ENCODE measurements at places on chromosomes 16 and 17.

GRCh38 chr16:69931631-69932030, 19.5 kb upstream of the CLEC18A start:
- DNase-seq = no peak

DNA sequence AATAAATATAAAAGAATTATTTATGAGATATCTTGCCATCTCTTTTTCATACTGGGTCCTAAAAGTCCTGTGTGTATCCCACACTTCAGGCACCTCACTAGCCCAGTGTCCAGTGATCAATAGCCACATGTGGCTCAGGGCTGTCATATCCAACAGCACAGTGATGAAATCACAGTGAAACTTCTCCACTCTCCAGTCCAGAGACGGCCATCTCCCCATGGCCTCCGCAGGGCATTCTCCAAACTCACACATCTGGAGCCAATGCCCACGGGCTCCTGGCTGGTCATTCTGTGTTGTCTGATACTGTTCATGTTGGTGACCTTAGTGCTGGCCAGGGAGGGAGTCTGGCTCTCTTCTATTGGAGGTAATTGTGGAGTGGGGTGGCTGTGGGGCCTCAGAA, 125.2 kb upstream of the SDK2 start:
- DNase-seq = no peak

GRCh38 chr16:65122724-65123395, 997 bp upstream of the CDH11 start:
- DNase-seq = peak; percentile 16

- no peak for DNase-seq
These were observed 7.4 kb downstream of the PRCD start for GRCh38 chr17:76547183-76547641.

- no peak for DNase-seq
These were observed 7.8 kb downstream of the NTN1 start for GRCh38 chr17:9028988-9029570.

GRCh38 chr17:42212382-42212781, 18.1 kb upstream of the GHDC start:
- DNase-seq = no peak

DNA sequence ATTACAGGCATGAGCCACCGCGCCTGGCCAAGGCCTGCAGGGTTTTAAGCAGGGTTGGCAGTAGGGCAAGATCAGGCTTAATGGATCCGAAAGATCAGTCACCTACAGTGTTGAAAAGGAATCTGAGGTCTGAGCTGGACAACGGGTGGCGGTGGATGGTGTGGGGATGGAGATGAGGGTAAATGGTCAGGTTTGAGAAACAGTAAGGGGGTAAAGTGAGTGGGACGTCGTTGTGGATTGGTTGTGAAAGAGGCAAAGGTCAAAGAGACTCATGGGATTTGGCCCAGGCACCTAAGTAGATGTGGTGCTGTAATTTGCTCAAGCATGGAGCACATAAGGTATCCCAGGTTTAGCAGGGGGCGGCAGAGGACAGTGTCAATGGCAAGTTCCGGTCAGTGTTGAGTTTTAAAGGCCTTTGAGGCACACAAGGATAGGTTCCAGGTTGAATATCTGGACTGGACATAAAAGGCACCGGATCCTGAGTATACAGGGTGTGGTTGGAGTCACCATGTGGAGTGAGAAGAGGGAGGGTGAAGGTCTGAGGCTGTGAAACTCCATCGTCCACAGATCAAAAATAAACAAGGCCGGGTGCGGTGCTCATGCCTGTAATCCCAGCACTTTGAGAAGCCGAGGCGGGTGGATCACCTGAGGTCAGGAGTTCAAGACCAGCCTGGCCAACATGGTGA, 1.1 kb upstream of the SLC16A5 start:
- no peak for DNase-seq

DNA sequence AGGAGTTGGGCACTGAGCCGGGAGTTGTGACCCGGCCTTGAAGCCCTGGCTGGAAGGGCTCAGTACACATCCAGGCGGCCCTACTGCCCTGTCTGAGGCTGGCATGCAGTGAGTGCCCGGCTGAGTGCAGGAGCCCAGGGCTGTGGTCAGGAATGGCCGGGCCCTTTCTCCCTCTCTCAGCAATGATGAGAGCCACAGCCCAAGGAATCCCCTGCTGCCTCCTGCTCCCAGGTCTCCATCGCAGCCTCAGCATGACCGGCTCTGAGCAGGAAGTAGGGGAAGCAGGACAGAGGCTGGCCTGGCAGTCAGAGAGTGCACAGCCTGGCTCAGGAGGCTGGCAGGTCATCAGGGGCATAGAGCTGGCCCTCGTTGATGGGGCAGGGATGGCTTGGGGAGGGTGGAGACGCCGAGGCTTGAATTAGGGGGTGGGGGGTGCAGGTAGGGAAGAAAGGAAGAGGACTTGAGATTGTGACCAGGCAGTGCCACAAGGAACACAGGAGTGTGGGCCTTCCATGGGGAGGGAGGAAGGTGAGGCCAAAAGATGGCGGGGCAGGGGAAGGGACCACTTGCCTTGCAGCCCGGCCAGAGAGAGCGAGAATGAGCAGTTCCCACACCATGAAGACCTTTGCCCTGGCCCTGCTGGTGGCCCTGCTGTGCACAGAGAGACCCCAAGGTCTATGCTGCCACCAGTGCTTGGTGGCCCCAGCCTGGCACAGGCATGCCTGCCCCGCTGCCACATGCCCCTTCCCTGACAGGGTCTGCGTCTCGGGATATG, 32.1 kb upstream of the KRT17 start:
- no peak for DNase-seq

- no peak for DNase-seq
These were observed 220.8 kb upstream of the MON1B start for GRCh38 chr16:76970087-76970744.

GRCh38 chr16:66977341-66978113, 10.9 kb upstream of the CES4A start:
- peak; percentile 87 for DNase-seq

- no peak for DNase-seq
These were observed 13.2 kb upstream of the PDXDC1 start for GRCh38 chr16:14961405-14962186.

GRCh38 chr16:1458336-1458976, 14.1 kb upstream of the CCDC154 start:
- DNase-seq = no peak

DNA sequence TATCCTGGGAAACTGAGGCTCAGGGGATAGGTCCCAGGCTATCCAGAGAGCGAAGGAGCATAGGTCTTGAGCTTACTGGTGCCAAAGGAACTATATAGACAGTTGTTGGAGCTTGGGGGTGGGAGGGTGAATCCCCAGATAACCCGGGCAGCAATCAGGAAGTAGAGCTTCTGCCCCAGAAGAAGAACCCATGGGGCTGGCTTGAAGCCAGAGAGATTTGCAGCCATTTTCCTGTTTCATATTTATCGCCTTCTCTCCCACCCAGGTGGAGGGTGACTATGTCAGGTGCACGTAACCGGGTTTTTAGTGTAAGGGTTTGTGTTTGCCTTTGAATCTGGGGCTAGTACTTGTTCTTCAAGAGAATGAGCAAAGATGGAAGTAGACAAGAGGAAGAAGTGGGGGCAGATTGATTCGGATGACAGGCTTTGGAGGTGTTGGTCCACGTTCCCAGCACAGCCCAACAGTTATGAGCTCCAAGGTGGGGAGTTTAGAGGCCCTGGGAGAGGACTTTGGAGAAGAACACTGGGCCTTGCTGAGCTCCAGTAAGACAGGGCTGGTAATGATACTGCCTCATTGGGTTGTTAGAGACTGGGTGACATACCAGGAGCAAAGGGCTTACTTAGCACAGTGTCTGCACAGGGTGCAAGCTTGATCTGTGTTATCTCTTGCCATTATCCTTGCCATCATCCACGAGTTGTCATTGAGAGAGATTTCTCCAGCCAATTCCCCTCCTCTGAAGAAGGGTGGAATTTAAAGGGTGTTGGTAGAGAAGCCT, 145.6 kb downstream of the CCDC182 start:
- DNase-seq = no peak

GRCh38 chr17:20989991-20990855, 52.6 kb downstream of the USP22 start:
- DNase-seq = no peak

GRCh38 chr17:63693411-63694113, 6.4 kb downstream of the LIMD2 start:
- no peak for DNase-seq

DNA sequence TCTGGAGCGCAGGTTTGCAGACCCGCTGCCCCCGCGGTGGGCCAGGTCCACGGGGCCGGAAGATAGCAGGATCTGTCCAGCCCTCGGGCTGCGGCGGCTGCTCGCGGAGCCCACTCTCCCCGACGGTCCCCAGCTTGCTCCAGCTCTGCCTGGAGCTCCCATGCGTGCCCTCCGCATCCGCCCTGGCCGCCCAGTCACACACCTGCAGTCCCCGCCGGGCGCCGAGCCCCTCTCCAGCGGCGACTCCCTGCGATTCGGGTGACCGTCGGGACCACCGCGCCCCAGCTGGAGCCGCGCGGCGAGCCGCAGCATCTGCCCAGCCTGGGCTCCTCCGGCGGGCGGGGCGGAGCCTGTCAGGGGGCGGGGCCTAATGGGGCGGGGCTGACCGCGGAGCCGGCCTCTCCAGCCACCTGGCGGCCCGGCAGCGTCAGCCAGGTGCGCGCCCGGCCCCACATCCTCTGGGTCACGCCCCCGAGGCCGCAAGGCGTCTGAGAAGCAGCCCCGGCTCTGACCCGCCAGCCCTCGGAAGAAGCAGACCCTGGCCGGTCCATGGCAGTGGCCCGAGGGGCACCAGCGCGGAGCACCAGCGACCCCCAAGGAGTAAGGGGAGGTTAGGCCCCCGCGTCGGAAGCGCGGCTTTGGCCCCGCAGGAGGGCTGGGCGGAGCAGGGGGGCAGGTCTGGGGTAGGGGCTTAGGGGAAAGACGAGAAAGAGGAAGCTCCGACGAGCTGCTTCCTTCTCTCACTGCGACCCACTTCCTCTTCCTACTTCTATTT, at the start of gene PIK3R5:
Gene PIK3R5 (minus strand): TSS at position 314 of the 775 bp plus-strand sequence. CDS start 54,213 bp downstream, outside the sequence.
- DNase-seq = peak; percentile 88

DNA sequence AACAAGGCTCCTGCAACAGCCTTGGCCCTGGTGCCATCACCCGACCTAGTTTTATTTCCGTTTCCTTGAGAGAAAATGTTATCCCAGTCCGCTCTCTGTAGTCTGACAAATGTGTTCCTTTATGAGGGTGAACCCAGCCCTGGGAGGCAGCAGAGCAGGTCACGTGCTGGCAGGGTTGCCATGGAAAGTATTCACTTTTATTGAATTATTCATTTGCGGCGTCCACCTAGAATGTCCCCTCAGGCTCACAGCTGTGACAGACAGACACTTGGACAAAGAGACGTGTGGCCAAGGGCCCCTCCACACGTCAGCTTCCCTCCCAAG, 90.0 kb downstream of the WSCD1 start:
- DNase-seq = no peak

Measured in RWPE1 (cell line).